ENCODE measurements at places on chromosomes 11 and 22.

DNA sequence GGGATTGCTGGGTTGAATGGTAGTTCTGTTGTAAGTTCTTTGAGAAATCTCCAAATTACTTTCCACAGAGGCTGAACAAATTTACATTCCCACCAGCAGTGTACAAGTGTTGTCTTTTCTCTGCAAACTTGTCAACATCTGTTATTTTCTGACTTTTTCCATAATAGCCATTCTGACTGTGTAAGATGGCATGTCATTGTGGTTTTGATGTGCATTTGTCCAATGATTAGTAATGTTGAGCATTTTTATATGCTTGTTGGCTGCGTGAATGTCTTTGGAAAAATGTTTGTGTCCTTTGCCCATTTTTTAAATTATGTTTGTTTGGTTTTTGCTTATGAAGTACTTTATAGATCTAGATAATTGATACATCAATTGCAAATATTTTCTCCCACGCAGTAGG, 1025.0 kb downstream of the JRKL start:
- DNase-seq, result no peak

- DNase-seq, result no peak
These were observed 37.3 kb downstream of the KIAA0930 start for GRCh38 chr22:45203150-45203951.

GRCh38 chr11:5123802-5124521, 14.2 kb downstream of the OR52A5 start:
- DNase-seq, result peak; percentile 26

GRCh38 chr11:61967924-61968757, 707 bp upstream of the FTH1 start:
- peak; percentile 31 for DNase-seq

DNA sequence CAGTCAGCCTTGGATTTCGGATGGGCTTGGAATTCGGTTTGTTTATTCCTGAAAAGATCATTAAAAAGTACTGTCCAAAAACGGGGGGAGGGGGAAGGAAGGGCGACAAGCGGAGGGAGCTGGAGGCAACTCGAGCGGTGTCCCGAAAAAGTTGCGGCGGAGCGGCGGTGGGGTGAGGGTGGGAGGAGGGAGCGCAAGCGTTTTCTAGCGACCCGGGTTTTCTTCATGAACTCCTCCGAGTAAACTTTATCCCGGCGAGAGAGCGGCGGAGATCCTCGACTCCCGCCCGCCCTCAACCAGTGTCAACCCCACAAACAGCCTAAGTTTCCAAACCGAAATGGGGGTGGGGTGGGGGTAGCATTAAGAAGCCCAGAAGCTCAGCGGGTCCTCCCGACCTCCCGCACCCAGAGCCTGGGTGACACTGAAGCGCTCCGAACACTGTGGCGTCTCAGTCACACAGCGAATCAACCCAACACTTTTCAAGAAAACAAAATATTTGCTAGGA, 133.0 kb upstream of the C11orf58 start:
- DNase-seq, result no peak

GRCh38 chr22:42553475-42554361, at the start of gene SERHL2:
TSS of gene SERHL2 (plus strand) at chr22:42553956. CDS start at chr22:42554021, 65 bp downstream.
- peak; percentile 86 for DNase-seq

- DNase-seq, result no peak
These were observed 10.9 kb downstream of the CD5 start for GRCh38 chr11:61113201-61113600.

- DNase-seq, result no peak
These were observed 985 bp upstream of the UPB1 start for GRCh38 chr22:24494167-24494527.
